Activated CD4-positive, alpha-beta T cell treated with anti-CD3 and anti-CD28 coated beads, Interleukin-2, amount 10 ng/mL, durations not matched to agents 7 days and 5 days (primary cell): ENCODE measurements at places on chromosomes 5 and 9.

- H3K27ac ChIP-seq: no peak overlapping the region
- no peak overlapping the region for H3K4me3 ChIP-seq
- H3K4me1 ChIP-seq: no peaks in the 10 kb centered on the region
- H3K27me3 ChIP-seq: peaks cover 3% of the 10 kb centered on the region
- DNase-seq: no peak
These were observed 79.1 kb downstream of the LHFPL2 start for GRCh38 chr5:78569441-78569840.

DNA sequence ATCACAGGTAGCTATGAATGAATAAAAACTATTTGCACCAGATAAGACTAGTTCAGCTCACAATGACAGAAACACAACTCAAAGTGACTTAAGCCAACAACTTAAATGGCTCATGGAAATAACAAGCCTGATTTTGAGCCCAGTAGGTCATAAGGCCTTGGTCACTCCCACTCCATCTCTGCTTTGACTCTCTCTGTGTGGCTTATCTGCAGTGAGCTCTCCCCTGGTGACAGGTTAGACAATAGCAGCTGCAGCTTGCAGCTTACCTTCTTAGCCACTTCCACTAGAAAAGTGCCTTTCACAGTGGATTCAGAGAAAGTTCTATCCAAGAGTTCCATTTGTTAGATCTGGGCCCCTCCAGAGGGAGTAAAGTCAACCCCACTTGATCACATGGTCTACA is 315.7 kb downstream of the RAB3C start:
- H3K27me3 ChIP-seq: no peaks in the 10 kb centered on the region
- no peak for DNase-seq
- no peaks in the 10 kb centered on the region for H3K4me1 ChIP-seq
- no peaks in the 10 kb centered on the region for H3K36me3 ChIP-seq
- no peak overlapping the region for H3K27ac ChIP-seq
- no peak overlapping the region for H3K4me3 ChIP-seq

DNA sequence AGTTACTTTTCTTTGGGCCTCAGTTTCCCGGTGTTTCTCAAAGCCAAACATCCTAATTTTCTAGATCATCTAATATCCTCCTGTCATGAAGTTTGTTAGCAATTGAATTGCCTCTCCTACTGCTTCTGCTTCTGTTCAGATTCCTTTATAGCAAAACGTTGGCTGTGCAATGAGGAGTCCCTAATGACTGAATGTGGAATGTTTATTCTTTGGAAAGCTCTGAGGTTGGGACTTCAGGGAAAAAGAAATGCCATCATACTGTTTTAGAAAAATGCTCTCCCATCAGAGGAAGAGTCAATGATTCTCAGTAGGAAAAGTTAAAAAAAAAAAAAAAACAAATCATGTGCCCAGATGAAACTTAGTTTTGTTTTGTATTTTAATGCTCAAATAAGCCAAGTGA is 268.7 kb upstream of the PAPPA start:
- no peak overlapping the region for H3K27ac ChIP-seq
- no peak for DNase-seq
- no peaks in the 10 kb centered on the region for H3K4me1 ChIP-seq
- no peaks in the 10 kb centered on the region for H3K27me3 ChIP-seq
- no peaks in the 10 kb centered on the region for H3K36me3 ChIP-seq
- H3K4me3 ChIP-seq: no peak overlapping the region

- H3K4me3 ChIP-seq: no peak overlapping the region
- peaks cover 4% of the 10 kb centered on the region for H3K27me3 ChIP-seq
- no peak overlapping the region for H3K27ac ChIP-seq
These were observed 55.9 kb upstream of the NEURL1B start for GRCh38 chr5:172585114-172585513.

GRCh38 chr9:14434158-14434504 is 120.2 kb upstream of the NFIB start:
- no peaks in the 10 kb centered on the region for H3K36me3 ChIP-seq
- no peak for DNase-seq
- peaks cover 7% of the 10 kb centered on the region for H3K27me3 ChIP-seq
- no peak overlapping the region for H3K4me3 ChIP-seq
- H3K27ac ChIP-seq: no peak overlapping the region
- H3K4me1 ChIP-seq: no peaks in the 10 kb centered on the region

- peaks cover 5% of the 10 kb centered on the region for H3K36me3 ChIP-seq
- no peak for DNase-seq
- peaks cover 25% of the 10 kb centered on the region for H3K4me1 ChIP-seq
- H3K4me3 ChIP-seq: no peak overlapping the region
- H3K27ac ChIP-seq: no peak overlapping the region
These were observed 23.1 kb upstream of the ACOT12 start for GRCh38 chr5:81417052-81417451.

- H3K4me3 ChIP-seq: no peak overlapping the region
- peaks cover 2% of the 10 kb centered on the region for H3K36me3 ChIP-seq
- H3K27ac ChIP-seq: no peak overlapping the region
- DNase-seq: no peak
These were observed 29.2 kb downstream of the NR2F1 start for GRCh38 chr5:93611976-93612854.

DNA sequence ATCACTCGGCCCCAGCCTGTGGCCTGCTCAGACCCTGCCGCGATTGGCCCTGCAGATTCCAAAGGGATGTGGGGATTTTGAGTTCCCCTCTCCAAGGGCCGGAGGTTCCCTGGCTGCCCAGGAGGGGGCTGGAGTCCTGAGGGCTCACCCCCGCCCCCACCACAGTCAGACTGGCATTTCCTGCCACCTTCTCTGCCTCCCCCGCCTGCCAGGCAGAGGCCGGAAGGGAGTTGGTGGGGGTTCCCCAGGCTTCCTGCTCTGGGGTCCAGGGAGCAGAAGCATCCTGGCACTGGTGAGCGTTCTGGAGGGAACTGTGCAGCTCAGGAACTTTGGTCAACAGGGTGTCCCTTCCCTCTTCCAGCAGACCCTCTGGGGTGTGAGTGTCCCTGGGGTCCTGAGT is 70.6 kb downstream of the RXRA start:
- peak overlapping the region; percentile 83 for H3K27ac ChIP-seq
- H3K4me1 ChIP-seq: peaks cover 37% of the 10 kb centered on the region
- peaks cover 1% of the 10 kb centered on the region for H3K27me3 ChIP-seq
- DNase-seq: peak; percentile 52
- no peaks in the 10 kb centered on the region for H3K36me3 ChIP-seq
- H3K4me3 ChIP-seq: peak overlapping the region; percentile 49

DNA sequence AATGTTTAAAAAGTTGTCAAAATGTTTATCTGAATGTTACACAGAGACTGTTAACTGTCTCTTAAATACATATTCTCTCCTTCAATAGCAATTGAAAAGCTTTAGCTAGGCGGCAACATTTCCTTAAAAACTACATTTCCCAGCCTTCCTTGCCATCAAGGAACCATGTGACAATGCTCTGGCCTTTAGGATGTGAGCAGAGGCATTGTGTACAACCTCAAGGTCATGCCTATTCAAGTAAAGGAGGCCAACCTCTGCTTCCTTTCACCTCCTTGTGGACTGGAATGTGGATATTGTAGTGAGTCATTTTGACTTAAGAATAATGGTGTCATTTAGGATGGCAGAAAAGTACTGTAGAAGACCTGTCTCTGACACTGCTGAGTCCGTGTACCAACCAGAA is 23.7 kb upstream of the MROH2B start:
- DNase-seq: no peak
- no peak overlapping the region for H3K4me3 ChIP-seq
- no peaks in the 10 kb centered on the region for H3K27me3 ChIP-seq
- no peaks in the 10 kb centered on the region for H3K36me3 ChIP-seq
- H3K27ac ChIP-seq: no peak overlapping the region

- H3K36me3 ChIP-seq: no peaks in the 10 kb centered on the region
- no peak for DNase-seq
- H3K27me3 ChIP-seq: peaks cover 8% of the 10 kb centered on the region
- H3K4me3 ChIP-seq: no peak overlapping the region
These were observed 122.5 kb downstream of the LHFPL2 start for GRCh38 chr5:78526049-78526525.

DNA sequence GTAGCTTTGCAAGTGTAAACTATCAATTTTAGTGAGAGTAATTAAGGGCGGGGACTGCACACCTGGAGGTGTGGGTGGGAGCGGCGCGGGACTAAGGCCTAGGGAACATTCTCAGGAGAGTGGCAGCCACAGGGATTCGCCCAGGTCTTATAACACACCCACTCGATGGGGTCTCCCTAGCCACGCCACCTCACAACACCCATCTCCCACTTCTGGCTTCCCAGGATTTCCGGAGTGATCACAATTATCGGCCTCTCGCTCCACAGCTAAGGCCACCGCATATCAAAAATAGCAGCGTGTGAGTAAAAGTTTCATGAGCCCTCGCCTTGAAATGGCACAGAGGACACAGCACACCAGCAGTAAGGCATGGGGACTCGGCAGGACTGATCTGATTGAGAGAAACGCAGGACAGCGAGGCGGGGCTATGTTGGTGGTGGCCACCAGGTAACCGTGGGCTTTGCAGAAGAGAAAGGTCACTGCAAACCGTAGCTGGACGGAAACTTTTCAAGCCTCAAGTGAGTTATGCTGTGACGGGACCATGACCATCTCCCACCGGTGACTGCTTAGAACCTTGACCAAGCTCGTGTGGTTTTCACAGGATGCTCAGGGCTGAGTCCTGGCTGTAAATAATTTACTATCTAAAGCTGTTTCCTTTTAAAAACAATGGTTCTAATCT is 1.1 kb upstream of the LPAR1 start:
- peaks cover 51% of the 10 kb centered on the region for H3K27me3 ChIP-seq
- H3K36me3 ChIP-seq: no peaks in the 10 kb centered on the region
- peaks cover 9% of the 10 kb centered on the region for H3K4me1 ChIP-seq
- no peak overlapping the region for H3K27ac ChIP-seq

GRCh38 chr5:121025671-121026070 is 561.6 kb downstream of the PRR16 start:
- H3K4me1 ChIP-seq: no peaks in the 10 kb centered on the region
- no peak for DNase-seq
- no peak overlapping the region for H3K4me3 ChIP-seq
- H3K27ac ChIP-seq: no peak overlapping the region
- no peaks in the 10 kb centered on the region for H3K36me3 ChIP-seq

GRCh38 chr5:15521381-15522186 is 21.6 kb downstream of the FBXL7 start:
- H3K27ac ChIP-seq: no peak overlapping the region
- H3K36me3 ChIP-seq: no peaks in the 10 kb centered on the region
- no peaks in the 10 kb centered on the region for H3K4me1 ChIP-seq
- H3K27me3 ChIP-seq: no peaks in the 10 kb centered on the region
- DNase-seq: no peak

DNA sequence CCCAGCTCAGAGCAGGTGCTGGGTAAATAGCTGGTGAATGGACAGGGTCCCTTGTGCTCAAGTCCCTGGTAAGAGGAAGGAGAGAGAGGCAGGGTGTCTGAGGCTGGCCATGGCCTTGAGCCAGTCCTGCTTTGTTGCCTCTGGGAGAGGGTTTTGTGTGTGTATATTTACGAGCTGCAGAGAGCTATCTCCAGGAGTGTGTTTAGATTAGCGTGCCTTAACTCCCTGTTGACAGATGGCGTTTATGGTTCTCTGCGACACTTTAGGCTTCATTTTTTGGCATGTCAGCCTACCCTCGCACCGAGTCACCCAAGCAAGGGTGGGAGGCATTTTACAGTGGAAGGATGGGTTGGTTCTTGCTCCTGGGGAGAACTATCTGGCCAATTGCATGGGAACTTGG is 22.2 kb downstream of the HMCN2 start:
- no peak overlapping the region for H3K27ac ChIP-seq
- DNase-seq: no peak
- H3K27me3 ChIP-seq: peaks cover 2% of the 10 kb centered on the region
- H3K4me3 ChIP-seq: no peak overlapping the region
- no peaks in the 10 kb centered on the region for H3K36me3 ChIP-seq
- no peaks in the 10 kb centered on the region for H3K4me1 ChIP-seq

DNA sequence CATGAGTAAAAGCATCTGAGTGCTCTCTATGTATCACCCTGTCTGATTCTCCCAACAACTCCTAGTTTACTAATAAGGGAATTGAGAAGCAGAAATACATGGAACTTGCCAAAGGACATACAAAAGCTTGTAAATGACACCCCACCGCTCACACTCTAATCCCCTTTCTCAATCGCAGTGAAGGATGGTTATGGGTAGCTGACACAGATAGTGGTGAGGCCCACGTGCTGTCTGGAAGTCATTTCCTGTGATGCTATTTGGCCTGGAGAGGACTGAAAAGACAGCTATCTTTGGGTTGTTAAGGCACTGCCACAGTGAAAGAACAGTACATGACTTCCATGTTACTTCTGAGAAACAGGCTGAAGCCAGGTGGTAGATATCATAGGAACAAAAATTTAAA is 117.0 kb downstream of the GLIS3 start:
- H3K4me1 ChIP-seq: no peaks in the 10 kb centered on the region
- no peak overlapping the region for H3K27ac ChIP-seq
- H3K4me3 ChIP-seq: no peak overlapping the region
- no peaks in the 10 kb centered on the region for H3K36me3 ChIP-seq
- no peaks in the 10 kb centered on the region for H3K27me3 ChIP-seq

DNA sequence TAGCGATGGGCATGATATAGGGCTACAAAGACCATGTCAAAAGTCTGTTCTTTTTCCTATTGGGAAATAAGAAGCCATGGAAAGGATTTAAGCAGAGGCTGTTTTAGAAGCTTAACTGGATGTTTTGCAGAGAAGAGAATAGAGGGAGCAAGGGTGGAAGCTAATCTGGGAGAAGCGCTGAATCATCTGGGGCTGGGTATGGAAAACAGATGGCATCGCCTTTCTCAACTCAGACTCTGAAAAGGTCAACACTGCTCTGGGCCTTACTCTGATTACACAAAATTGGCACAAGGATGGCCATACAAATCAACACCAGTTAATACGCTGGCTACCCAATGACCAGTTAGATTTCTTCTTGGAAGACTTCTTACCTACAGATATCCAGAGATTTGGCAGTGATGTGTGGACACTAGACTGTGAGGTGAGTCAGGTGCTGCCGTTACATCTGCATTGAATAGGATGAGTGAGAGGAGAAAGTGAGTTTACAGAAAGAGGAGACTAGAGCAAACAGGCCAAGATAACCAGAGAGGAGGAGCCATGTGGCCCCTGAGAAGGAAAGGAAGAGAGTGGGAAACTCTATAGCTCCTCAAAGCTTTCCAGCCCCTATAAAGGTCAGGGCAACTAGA is 6.2 kb upstream of the TCERG1 start:
- no peak overlapping the region for H3K4me3 ChIP-seq
- peaks cover 30% of the 10 kb centered on the region for H3K27me3 ChIP-seq
- no peak overlapping the region for H3K27ac ChIP-seq
- DNase-seq: no peak
- H3K36me3 ChIP-seq: no peaks in the 10 kb centered on the region

DNA sequence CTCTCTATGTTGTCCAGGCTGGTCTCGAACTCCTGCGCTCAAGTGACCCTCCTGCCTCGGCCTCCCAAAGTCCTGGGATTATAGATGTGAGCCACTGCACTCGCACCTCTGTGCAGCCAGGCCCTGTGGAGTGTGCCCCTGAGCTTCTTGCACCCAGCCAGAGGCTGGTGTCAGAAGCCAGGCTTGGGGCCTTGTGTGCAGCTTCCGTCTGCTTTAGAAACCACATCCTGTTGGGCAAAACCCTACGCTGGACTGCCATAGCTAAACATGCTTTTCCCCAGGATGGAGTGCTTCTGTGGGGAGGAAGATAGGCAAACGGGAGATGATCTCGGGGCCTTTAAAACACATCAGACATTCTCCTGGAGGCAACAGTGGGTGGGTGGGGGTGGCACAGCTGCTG is 40.1 kb downstream of the PRRT1B start:
- H3K27me3 ChIP-seq: no peaks in the 10 kb centered on the region
- DNase-seq: peak; percentile 75
- H3K27ac ChIP-seq: peak overlapping the region; percentile 95
- peak overlapping the region; percentile 49 for H3K4me3 ChIP-seq
- H3K36me3 ChIP-seq: peaks cover 44% of the 10 kb centered on the region
- peaks cover 46% of the 10 kb centered on the region for H3K4me1 ChIP-seq
